ENCODE measurements at places on chromosomes 5 and 9.

DNA sequence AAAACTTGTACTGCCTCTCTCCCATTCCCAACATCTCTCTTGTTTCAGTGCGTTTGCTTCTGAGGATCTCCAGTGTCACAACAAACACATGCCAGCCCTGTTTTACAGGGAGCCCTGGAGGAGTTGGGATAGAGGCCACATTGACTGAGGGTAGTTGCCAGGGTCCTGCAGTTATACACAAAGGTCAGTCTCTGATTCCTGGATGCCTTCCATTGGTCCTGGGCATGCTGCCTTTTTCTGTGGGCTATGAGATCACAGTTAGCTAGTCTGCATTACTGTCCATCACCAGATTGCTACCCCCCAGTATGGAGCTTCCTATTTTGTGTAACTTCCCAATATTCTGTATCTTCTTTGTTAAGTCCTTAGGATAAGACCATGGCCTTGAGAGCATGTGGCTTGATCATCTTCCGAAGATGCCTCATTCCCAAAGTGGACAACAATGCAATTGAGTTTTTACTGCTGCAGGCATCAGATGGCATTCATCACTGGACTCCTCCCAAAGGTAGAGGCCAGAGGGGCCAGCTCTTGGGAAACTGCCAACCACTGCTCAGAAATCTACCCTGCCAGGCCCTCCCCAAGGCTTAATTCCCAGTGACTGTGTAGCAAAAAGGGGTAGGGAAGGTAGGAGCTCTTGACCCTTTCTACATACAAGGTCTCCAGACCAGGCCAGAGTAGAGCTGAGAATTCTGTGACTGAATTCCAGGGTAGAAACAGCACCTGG, 9.5 kb downstream of the NUDT2 start:
- DNase-seq = no peak

GRCh38 chr5:155616779-155617392, 603.3 kb downstream of the KIF4B start:
- DNase-seq = peak; percentile 42

- DNase-seq = no peak
Observed at GRCh38 chr9:110142253-110142652, 65.7 kb downstream of the C9orf152 start.

- DNase-seq = no peak
Observed at GRCh38 chr9:134683714-134684374, 42.2 kb downstream of the COL5A1 start.

DNA sequence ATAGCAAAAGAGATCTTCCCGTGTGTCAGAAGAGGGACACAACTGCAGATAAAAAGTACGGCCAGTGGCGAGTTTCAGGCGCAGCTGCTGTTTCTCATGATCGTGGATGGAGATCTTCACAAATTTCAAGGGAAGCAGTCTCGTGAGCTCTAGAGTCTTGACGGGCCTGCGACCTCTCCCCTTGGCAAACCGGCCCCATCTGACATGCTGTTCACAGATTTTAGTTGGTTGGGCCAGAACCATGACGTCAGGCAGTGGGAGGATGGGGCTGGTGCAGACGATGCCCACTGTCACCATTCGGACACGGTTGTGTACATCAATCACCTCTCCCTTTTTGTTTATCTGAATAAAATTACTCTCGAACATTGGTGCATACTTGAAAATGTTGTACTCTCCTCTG, 396 bp downstream of the GARIN3 start:
- DNase-seq = no peak

DNA sequence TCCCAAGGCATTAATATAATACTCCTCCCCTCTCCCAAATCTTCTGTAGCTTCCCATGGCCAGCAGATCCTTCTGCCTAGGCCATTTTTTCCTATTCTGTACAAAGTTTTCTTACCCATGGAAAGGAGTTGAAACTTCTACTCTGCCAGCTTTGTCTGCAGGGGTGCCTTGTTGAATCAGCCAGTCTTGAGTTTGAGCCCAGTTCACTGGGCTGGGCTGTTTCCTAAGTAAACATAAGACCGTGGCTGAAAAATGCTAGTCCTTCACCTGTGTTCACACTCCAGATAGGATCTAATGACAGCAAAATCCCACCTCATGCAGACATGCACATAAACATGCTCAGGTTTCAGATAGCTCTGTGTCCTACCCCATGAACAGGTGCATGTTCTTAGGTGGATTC, 10.4 kb downstream of the TEX48 start:
- no peak for DNase-seq

DNA sequence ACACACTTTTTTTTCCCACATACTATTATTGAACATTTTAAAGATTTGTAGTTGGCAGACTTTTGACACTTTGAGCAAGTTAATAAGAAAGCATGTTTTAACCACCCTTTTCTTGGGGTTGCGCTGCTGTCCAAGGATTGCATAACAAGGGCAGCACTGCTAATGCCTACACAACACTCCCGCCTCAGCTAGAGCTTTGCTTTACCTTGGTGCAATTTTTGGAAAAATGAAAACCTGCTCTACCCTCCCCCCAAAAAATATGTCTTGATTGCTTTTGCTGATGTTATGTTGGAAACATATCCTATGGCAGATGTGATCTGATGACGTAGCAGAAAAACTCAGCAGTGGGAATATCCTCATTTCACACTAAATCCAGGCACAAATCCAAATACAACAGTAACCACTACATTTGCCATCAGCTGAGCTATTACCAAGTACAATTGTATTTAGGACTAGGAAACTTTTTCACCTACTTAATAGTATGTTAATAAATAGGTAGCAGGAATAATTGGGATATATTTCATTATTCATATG, 51.5 kb downstream of the UBE2R2 start:
- DNase-seq = no peak

DNA sequence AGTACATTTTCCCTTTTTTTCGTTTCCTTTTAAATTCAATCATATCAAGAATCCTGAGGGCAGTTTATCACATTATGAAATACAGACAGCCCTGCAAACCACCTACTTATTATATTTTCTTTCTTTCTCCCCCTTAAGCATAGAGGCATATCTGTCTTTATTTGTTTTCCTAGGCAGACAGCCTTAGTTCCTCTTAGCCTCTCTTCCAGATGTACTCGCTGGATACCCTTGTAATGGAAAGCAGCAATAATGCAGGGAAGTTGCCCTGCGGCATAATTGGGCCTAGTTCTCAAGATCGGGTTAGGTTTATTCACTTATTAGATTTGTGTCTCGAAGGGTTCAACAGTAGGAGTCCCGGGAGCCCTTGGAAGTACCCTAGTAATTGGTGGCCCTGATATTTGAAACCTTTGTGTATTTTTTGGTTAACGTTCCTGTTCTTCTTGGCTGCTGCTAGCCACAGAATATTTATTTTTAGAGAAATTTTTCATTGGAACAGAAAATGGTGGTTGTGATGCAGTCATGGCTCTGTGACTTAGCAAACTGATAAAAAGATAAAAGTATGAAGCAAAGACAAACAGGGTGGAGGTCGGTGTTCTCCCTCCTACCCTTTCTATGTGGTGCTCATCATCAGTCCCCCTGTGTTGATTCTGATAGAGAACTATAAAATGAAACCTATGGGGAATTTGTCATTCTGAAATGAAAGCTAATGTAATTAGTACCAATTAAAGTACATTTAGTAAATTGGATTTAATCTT, 6.4 kb downstream of the TLE4 start:
- DNase-seq = no peak

DNA sequence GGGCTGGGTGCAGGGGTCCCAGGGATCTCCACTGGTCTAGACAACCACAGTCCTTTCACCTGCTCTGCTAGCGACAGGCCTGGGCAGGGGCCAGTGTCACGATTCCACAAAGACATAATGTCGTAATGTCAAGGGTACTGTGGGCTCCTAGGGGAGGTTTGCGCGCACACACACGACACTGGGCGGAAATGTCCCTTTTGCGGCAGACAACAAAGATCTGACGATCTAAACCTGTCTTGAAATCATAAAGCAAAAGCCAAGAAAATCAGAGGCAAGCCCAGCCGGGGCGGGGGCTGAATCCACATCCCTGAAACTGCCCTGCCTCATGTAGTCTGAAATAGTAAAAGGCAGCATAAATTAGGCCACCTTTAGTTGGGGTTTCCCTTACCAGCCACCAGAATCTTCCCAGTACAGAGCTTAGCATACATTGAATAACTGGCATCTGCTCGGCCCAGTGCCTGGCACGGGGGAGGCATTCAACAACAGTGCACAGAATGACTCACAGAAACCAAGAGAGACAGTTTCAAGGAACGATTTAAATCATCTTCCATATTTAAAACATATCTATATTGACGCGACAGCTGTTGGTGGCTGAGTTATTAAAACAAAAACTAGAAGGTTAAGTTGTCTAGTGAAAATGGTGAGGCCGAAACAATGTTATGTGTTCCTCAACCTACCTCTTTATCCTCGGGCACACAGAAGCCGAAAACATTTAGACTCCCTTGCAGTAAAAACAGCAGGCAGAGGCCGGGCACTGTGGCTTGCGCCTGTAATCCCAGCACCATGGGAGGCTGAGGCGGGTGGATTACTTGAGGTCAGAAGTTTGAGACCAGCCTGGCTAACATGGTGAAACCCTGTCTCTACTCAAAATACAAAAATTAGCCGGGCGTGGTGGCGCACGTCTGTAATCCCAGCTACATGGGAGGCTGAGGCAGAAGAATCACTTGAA, 151.0 kb downstream of the MYO10 start:
- no peak for DNase-seq

DNA sequence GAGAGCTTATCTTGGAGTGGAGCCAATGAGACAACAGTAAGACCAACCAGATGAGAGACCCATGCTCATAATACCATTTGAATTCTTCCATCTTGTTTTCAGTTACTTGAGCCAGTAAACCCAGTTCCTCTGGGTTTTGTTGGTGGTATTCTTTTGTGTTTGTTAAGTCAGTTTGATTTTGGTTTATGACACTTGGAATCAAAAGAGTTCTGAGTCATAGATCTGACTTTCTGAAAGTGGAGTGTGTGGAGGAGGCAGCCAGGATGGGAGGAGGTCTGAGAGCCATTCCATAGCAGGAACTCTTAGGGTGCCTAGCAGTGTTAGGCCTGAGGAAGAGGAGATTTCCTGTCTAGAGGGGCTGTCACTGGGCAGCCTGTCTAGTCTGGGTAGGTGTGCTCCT, 24.6 kb upstream of the PANK3 start:
- no peak for DNase-seq

- no peak for DNase-seq
Observed at GRCh38 chr5:7494481-7495130, 98.7 kb downstream of the ADCY2 start.

DNA sequence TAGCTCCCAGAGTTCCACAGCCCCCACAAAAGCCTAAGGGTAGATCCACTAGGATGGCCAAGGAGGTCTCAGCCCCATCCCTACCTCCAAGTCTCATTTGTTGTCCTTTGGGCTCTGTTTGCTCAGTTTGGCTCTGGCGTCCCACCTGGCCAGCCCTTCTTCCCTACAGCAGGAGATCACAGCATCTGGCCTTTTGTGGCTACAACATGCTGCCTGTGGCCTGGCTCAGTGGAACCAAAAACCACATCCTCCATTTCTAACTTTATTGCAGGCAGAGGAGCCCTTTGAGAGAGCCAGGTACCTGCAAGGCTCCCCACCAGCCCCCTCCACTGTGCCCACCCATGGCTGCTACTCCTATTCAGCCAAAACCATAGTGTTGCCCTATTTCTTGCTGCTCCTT, 11.4 kb downstream of the JADE2 start:
- DNase-seq = no peak

- no peak for DNase-seq
Observed at GRCh38 chr9:89009546-89009840, 18.2 kb downstream of the S1PR3 start.

GRCh38 chr9:19379697-19380046, 364 bp downstream of the RPS6 start:
- no peak for DNase-seq

- DNase-seq = peak; percentile 46
Observed at GRCh38 chr5:122515709-122516431, 203.8 kb downstream of the SNCAIP start.

DNA sequence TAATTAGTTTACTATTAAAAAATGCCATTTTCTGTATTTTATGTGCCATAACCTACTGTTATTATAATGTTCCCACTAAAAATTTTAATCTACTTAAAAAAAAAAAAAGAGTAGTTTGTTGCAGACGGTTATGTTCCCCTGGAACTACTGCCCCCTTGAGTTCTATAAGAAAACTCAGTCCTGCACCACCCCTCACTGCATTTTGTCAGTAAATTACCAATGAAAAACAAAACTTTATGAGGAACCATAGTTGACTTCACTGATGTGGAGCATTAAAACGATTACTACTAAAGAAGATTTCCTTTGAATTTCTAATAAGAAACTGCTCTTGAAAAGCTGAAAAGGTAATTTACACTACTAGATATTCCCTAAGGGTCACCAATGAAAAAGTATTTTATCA, 288.7 kb downstream of the FBXL17 start:
- peak; percentile 22 for DNase-seq

Measured in KBM-7 (cell line).